Stomach (tissue), 19 donors: ENCODE measurements at places on chromosomes 7 and 10. TPM values are rescaled to one million over a fixed set of nuclear protein-coding genes. Genes with fewer than 3 reads are reported as not detected.

DNA sequence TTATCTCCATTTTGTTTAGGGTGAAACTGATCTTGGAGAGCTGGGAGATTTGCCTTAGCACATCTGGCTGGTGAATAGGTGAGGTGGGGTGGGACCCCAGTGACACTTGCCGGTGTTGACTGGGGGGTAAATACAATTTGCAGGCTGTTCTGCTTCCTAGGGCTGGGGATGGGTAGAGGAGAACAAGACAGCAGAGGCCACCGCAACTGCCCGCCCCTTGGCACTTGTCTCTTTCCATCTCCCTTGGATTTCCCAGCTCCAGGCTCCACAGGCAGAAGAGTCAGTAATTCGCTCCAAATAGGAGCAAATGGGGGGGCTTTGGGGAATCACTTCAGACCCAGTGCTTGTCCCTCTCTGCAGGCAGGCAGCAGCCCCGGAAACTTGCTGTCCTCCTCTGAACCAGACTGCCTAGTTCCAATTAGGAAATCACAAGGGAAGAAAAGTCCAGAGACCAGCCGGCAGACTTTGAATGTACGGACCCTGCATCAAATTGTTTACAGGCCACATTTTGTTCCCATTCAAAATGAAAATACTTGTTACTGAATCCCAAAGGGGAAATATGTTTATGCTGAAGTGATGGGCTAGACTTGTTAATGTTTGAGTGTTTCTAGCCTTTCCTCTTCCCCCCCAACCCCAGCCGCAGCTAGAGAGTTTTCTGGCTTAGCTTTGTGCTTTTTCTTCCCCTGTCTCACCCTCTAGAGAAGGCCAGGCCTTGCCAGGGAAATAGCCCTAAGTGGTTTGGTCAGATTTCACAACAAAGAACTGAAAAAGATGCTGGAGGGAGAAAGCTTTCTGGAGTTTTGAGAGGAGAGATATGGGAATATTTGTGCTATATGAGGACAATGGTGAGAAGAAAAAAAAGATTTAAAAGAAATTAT is 10.0 kb upstream of the INPP5F start:
- no peak for DNase-seq

DNA sequence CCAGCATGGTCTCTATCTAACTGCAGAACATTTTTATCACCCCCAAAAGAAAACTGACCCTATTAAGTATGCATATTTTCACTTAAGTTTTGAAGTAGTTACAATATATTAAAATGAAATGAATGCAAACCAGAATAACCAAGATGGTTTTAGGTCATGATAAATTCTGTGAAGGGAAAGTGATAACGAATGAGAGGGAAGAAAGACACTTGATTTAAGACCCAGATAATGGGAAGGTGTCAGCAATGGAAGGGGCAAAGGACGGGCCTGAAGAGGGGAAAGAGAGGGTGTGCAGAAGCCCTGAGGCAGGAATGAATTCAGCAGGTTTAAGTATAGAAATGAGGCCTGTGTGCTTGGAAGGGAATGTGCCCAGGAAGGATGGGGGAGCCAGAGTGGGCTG is 61.1 kb upstream of the IGFBP3 start:
- no peak for DNase-seq

- no peak for DNase-seq
Observed at GRCh38 chr7:157410831-157411556, 74.2 kb downstream of the DNAJB6 start.

Gene AGAP4
- total RNA-seq, result 44.8 TPM
